Left lung (tissue), 14 donors: ENCODE measurements at places on chromosomes 2 and 18.

DNA sequence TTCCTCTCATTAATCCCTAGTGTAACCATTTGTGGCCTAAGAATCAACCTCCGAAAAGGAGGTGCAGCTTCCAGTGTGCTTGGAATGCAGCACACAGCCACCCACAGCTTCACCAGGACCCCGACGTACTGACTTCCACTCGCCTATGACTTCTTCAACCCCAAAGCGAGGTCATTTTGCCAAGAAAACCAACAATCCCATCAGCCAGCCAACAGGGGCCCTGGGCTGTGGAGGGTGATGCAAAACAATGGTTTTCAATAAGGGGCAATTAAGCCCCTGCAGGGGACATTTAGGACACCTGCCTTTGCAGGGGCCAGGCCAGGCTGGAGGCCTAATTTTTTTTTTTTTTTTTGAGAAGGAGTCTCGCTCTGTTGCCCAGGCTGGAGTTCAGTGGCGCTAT lies 158.1 kb upstream of the SKOR2 start:
- DNase-seq, result no peak

- DNase-seq, result peak; percentile 20
Measured at GRCh38 chr2:181937473-181937872, 45.9 kb downstream of the ITPRID2 start.

DNA sequence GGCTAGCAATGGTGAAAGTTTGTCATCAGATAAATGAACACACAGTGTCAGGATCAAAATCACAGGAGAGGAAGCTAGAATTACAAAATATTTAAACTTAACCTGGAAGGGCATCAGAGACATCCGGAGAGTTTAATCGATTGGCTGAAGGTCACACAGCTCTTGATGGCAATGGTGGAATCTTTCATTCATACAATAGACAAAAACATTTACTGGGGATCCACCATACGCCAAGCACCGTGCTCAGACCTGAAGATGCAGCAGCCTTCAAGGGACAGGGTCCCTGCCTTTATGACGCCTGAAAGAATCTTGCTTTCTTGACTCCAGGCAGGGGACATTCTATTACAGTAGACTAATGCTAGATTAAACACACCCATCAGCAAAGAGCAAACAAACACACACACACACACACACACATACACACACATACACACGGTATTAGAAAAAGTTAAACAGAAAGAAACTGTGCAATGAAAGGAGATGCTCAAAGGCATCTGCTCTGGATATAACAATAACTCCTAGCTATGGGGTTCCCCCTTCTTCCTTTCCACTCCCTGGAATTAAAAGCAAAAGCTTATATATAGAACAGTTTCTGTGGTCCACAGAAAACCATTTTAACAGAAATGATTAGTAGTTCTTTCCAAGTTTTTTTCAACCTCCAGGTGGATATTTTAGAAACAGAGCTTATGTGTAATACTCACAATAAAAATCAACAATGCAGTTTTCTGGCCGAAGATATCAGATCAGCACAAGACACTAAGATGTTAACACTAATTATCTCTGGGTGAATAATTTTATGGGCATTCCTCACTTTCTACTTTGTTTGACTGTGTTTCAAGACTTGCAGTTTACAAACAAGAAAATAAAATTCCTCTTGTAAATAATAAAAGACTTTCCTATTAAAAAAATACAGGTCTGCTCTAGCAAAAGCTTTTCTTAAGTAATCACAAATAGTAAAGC lies 151.7 kb downstream of the ANKRD44 start:
- DNase-seq, result no peak

GRCh38 chr2:216665717-216666116 lies 29.6 kb downstream of the IGFBP5 start:
- no peak for DNase-seq

DNA sequence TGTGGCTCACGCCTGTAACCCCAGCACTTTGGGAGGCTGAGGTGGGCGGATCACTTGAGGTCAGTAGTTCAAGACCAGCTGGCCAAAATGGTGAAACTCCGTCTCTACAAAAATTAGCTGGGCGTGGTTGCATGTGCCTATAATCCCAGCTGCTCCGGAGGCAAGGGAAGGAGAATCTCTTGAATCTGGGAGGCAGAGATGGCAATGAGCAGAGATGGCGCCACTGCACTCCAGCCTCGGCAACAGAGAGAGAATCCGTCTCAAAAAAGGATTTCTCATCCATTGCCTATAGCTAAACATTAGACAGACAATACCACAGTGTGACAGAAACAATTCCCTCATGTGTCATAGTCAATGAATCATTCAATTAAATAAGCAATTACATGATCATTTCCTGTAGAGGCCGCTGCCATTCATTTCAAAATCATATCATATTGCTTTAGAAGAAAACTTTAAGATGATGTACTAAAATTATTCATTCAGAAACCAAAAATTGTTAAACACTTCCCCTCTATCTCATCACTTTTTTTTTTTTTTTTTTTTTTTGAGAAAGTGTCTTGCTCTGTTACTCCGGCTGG lies 69.5 kb upstream of the TGIF1 start:
- DNase-seq, result no peak

DNA sequence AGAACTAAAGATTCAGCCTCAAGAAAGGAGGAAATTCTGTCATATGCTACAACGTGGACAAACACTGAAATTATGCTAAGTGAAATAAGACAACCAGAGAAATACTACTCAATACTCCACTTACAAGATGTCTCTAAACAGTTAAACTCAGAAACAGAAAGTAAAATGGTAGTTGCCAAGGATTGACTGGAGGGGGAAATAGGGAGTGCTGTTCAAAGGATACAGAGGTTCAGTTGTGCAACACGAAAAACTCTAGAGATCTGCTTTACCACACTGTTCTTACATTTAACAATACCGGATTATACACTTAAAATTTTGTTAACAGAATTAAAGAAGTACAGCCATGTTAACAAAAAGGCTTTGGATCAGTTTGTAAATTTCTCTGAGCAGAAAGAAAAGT lies 39.8 kb upstream of the C2orf15 start:
- no peak for DNase-seq

GRCh38 chr2:7841751-7842150 lies 840.1 kb upstream of the ID2 start:
- DNase-seq, result peak; percentile 61
